ENCODE measurements at places on chromosomes 2 and 18.
A peak's percentile ranks its signal among the peaks of the same experiment; 100 is the strongest.

DNA sequence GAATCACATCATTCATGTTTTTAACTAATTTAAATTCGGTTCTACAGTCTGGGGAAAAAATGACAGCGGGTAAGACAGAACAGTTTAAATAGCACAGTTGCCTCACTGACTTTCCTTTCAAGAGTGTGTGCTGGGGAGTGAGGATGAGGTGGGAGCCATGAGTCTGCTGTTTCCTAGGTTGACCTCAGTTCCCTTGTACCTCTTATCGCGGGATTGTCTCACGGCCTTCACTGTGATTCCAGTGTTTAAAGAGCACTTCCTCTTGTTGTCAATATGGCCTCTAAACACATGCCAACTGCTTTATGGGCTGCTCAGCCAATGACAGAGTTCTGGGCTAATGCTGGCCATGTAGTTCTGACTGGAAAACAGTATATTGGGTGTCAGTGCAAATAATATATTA is 41.6 kb upstream of the ALMS1 start:
- DNase-seq = no peak

DNA sequence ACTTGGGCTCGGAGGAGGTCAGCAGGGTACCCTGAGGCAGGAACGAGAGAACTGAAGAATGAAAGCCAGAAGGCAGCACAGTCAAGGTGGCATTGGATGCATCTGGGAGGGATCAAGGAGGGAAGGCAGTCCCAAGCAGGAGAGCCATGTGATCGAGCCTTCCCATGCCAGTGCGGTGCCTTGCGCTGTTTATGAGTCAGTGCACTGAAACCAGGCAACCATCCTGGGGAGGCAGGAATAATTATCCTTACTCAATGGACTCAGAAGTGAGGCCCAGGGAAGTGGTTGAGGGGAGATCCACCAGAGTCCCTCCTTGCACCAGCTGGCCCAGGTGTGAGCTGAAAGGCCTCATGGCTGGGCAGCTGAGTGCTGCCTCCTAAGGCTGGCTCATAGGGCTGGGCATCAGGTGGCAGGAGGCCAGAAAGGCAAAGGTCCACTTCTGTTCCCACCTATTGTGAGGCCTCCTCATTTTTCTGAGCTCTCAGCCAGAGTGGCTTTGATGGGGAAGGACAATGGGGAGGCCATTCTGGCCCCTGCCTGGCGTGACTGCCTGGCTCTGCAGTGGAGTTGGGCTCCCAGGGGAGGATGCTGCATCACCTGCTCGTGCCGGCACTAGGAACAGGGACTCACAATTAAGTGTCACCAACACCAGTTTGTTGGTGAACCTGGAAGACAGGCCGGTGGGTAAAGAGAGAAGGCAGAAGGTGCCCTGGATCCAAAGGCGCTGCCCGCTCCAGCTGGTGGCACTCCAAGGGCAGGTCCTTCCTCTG is 82.3 kb downstream of the TFCP2L1 start:
- DNase-seq = no peak

GRCh38 chr2:46241344-46241743 is 55.9 kb upstream of the EPAS1 start:
- no peak for DNase-seq

GRCh38 chr18:73674125-73674865 is 473.3 kb downstream of the FBXO15 start:
- DNase-seq = no peak

DNA sequence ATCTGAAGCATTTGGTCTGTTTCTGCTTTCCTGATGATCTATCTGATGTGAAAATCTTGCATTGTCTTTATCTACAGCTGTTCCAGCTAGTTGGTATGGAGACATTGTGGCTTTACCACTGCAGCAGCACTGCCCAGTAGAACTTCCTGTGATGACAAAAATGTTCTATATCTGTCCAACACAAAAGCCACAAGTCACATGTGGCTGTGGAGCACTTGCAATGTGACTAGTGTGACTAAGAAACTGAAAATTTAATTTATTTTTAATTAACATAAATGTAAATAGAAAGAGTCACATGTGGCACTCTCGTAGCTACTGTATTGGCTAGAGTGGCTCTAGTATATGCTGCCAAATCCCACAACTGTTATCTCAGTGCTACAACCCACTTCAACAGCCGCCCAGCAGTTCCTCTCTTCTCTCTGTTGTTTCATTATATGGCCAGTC is 425.7 kb downstream of the SETBP1 start:
- peak; percentile 7 for DNase-seq
